ENCODE measurements at places on chromosomes 2 and 18.

DNA sequence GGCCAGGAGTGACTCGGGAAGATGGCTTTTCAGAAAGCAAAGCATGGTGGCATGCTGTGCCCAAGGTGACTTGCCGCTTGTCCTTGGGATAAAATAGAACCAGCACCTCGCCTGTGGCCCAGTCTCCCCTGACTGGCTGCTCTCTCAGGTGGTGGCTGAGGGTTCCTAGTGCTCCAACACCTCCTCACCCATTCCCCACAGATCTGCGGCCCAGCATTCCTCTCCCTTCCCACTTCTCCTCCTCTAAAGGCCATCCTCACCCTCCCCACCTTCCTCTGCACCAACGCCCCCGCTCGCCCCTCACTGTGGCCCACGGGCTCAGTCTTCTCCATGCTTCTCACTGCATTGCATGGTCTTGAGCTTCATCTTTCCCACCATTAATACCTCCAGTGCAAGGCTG, 132.4 kb downstream of the PXDN start:
- DNase-seq, result no peak

GRCh38 chr2:222575618-222576017, 80.3 kb downstream of the FARSB start:
- no peak for DNase-seq

DNA sequence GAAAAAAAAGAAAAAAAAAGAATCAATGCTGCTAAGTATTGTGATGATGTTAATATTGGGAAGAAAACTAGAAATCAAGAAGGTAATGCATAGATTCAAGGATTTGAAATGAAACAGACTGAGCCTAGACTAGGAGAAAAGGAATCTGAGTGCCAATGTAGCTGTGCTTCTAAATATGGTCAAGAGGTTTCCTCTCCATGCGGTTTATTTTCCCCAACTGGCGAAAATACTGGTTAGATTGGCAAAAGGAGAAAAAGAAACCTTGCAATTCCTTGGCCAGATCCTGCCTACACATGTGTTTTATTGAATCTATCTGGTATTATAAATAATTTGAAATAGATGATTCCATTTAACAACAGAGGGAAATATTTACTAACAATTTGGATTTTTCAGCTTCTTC, 5.7 kb downstream of the SCN3A start:
- no peak for DNase-seq

DNA sequence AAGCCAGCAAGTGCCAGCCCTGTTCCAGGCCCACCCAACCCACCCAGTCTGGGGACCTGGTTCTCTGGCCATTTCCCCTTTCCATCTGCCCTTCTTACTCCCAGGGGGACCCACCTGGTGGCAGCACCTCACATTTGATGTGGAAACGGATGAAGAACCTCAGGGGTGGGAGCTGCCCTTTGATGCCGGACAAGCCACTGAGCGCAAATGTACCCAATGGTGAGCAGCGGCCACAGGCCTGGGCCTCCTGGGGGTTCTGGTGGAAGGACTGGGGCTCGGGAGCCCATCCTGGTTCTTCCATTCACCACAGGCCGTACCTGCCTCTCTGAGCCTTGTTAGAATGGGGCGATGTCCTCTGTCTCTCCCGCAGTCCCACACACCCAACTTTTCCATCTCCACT, 84.7 kb downstream of the EPAS1 start:
- no peak for DNase-seq
